ENCODE measurements at places on chromosomes 1 and 21.

- DNase-seq: no peak
These were observed 212.4 kb downstream of the FOXD2 start for GRCh38 chr1:47650205-47650604.

DNA sequence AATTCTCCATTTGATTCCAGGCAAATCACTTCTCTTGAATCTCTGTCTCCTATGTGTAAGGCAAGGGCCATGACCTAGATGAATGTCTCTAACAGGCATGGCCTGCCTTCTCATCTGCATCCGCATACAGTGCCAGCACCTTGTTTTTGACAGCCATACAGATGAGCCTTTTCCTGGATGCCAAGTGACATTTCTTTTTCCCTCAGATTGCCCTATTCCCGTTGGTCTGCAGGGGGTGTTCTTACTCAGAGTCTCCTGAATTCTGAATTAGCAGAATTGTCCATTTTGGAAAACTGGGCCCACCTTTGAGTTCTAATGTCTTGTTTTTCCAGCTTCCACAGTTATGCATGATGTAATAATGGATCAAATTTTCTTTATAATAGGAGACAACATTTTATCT, 88.0 kb upstream of the ADAR start:
- DNase-seq: no peak

DNA sequence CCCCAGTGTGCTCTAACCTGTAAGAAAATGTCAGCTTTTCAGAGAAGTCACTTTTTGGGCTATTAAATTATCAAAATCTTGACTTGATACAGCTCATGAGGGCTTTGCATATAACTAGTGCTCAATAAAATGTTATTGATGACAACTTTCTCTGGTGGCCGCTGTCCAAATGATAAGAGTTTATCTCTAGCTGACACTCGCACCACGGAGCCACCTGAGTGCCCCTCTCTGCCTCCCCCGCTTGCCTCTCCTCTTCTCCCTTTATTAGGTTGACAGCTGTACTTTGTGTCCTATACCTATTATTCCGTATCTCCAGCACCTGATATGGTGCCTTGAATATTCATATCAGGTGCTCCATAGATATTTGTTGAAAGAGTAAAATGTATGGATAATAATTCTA, 82.8 kb downstream of the PHTF1 start:
- no peak for DNase-seq

DNA sequence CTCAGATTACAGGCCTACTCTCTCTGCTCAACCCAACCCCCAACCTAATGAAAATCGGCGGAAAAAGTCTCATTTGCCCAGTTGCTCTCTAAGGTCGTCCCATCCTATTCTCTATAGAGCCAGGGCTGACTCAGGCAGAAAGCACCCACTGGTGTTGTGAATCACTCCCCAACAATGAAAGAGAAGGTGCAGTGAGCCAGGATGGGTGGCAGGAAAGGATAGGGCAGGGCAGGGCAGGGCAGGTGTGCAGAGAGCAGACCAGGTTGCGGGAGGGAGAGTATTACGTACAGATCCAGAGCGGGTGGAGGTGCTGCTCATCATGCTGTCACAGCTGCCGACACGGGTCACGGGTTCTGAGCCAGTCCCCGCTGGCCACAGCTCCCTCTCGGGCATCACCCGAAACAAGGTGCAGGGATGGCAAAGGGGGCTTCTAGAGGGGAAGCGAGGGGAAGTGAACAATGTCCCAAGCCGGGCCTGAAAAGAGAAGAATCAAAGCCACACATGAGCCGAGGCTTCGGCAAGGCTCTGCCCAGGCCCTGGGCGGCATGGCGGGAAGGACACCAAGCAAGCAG, 5.3 kb downstream of the C1orf116 start:
- DNase-seq: no peak

DNA sequence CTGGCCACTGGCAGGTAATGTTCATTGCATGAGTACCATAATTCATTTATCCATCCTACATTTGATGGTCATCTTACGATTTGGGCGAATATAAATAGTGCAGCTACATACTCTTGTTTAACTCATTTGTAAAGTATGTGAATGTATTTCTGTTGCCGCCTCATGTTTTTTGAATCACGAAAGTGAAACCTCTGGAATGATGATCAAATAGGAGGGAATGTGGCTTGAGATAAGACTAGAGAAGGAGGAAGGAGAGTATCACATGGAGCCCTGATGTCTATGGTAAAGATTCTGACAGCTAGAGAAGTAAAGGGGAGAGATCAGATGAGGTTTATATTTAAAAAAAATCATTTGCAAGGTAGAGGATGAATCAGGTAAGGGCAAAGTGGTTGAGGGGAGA, 8.0 kb downstream of the MRPS14 start:
- no peak for DNase-seq

All from activated CD4-positive, alpha-beta T cell treated with anti-CD3 and anti-CD28 coated beads, Interleukin-2, amount 10 ng/mL, durations not matched to agents 24 days and 14 days (primary cell).